ENCODE measurements at places on chromosomes 11 and 22. TPM values are rescaled to one million over a fixed set of nuclear protein-coding genes. Genes with fewer than 3 reads are reported as not detected.

The MMP27 gene
- total RNA-seq = not detected

The NEFH gene
- total RNA-seq = 2.9 TPM

The PGA5 gene
- not detected for total RNA-seq

The CCDC73 gene
- total RNA-seq = not detected

The RAB39A gene
- not detected for total RNA-seq

The FGF3 gene
- total RNA-seq = not detected

The SHANK3 gene
- not detected for total RNA-seq

The MMP3 gene
- total RNA-seq = not detected

The APOBEC3F gene
- 36.4 TPM for total RNA-seq

The GLYATL1 gene
- total RNA-seq = not detected

The RAG2 gene
- total RNA-seq = not detected

The TRIM48 gene
- total RNA-seq = not detected

The IGSF22 gene
- 0.50 TPM for total RNA-seq

The GRK3 gene
- total RNA-seq = 24.1 TPM

The GRAP2 gene
- total RNA-seq = 111 TPM

The MRGPRF gene
- total RNA-seq = not detected

The PCNX3 gene
- 40.3 TPM for total RNA-seq

The SYT12 gene
- not detected for total RNA-seq

The C11orf16 gene
- total RNA-seq = not detected

The KDM4E gene
- total RNA-seq = not detected

The OR4D10 gene
- not detected for total RNA-seq

The KRTAP5-1 gene
- not detected for total RNA-seq

The LRP4 gene
- 0.05 TPM for total RNA-seq

The MS4A15 gene
- not detected for total RNA-seq

The LMNTD2 gene
- total RNA-seq = 3.2 TPM
